Fibroblast of the aortic adventitia (primary cell): ENCODE measurements at places on chromosomes 3 and 15. TPM values are rescaled to one million over a fixed set of nuclear protein-coding genes. Genes with fewer than 3 reads are reported as not detected.

The FGF7 gene
- total RNA-seq, result 87.9 and 97.7 TPM in 2 replicates

The TLR9 gene
- total RNA-seq, result not detected in 2 replicates

The XPC gene
- total RNA-seq, result 61.6 and 186 TPM in 2 replicates

The ASB14 gene
- total RNA-seq, result under 0.01 TPM in 1 of 2 replicates, not detected in the other

The CPLX3 gene
- total RNA-seq, result not detected in 2 replicates

The PCYT1A gene
- 76.7 and 80.8 TPM in 2 replicates for total RNA-seq

The IGSF10 gene
- total RNA-seq, result 8.0 and 47.6 TPM in 2 replicates

The ATP13A5 gene
- total RNA-seq, result not detected in 2 replicates

The LMOD3 gene
- total RNA-seq, result not detected in 2 replicates

The SLC15A2 gene
- 0.18 and 0.25 TPM in 2 replicates for total RNA-seq

The TM4SF18 gene
- 0.27 and 1.3 TPM in 2 replicates for total RNA-seq
